ENCODE measurements at places on chromosomes 3 and 15. TPM values are rescaled to one million over a fixed set of nuclear protein-coding genes. Genes with fewer than 3 reads are reported as not detected.
A peak's percentile ranks its signal among the peaks of the same experiment; 100 is the strongest.

CEP63 gene
- total RNA-seq, result 21.3 TPM

SOX14 gene
- not detected for total RNA-seq

- H3K4me1 ChIP-seq, result no peaks in the 10 kb centered on the region
- no peaks in the 10 kb centered on the region for H3K36me3 ChIP-seq
- no peak overlapping the region for H3K4me3 ChIP-seq
- DNase-seq, result no peak
Observed at GRCh38 chr3:28250999-28251398, 9.6 kb downstream of the CMC1 start.

OSBPL10 gene
- total RNA-seq, result 79.5 TPM

DNA sequence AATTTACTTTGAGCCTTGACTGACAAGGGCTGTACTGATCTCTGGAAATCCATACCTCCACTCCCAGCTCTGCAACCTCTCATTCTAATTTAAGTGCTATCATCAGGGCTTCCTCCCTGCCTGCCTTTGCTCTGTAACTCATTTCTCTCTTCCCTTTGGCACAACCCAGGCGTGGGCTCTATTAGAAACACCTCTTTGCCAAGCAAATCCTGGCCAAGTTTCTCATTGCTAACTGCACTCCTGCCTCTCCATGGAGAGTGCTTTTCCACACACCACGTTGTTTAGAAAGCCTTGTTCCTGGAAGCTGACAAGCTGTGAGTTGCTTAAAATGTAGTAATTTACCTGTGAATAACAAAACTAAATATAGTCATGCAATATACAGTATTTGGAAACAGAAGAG lies 20.1 kb upstream of the FSTL1 start:
- H3K27ac ChIP-seq, result peak overlapping the region; percentile 80
- no peaks in the 10 kb centered on the region for H3K27me3 ChIP-seq
- H3K4me3 ChIP-seq, result no peak overlapping the region
- no peaks in the 10 kb centered on the region for H3K36me3 ChIP-seq

- no peaks in the 10 kb centered on the region for H3K27me3 ChIP-seq
- no peak overlapping the region for H3K4me3 ChIP-seq
- no peaks in the 10 kb centered on the region for H3K4me1 ChIP-seq
- H3K27ac ChIP-seq, result no peak overlapping the region
- DNase-seq, result no peak
Observed at GRCh38 chr3:132448216-132448961, 31.1 kb downstream of the DNAJC13 start.

ALPK3 gene
- 0.43 TPM for total RNA-seq

- DNase-seq, result no peak
- H3K27ac ChIP-seq, result no peak overlapping the region
Observed at GRCh38 chr3:98360681-98361080, 7.0 kb downstream of the OR5K4 start.

Measured in Caco-2 (cell line).